ENCODE measurements at places on chromosomes 2 and 18.

DNA sequence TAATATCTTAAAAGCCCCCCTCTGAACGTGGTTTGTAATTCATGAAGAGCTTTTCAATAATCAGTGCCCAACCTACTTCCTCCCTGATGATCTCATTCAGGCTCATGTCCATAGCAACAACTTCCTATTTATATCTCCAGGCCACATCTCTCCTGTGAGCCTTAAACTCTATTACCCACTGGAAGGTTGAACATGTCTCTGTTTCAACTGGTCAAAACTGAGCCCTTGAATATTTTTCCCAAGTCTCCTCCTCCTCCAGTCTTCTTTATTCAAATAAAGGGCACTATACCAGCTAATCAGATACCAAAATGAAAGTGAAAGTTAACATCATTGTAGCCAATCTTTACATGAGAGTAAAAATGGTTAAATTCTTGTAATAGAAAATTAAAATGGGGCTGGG, 63.7 kb upstream of the ITGA4 start:
- no peak for DNase-seq

GRCh38 chr18:55224086-55224625, 264.9 kb upstream of the CCDC68 start:
- no peak for DNase-seq

DNA sequence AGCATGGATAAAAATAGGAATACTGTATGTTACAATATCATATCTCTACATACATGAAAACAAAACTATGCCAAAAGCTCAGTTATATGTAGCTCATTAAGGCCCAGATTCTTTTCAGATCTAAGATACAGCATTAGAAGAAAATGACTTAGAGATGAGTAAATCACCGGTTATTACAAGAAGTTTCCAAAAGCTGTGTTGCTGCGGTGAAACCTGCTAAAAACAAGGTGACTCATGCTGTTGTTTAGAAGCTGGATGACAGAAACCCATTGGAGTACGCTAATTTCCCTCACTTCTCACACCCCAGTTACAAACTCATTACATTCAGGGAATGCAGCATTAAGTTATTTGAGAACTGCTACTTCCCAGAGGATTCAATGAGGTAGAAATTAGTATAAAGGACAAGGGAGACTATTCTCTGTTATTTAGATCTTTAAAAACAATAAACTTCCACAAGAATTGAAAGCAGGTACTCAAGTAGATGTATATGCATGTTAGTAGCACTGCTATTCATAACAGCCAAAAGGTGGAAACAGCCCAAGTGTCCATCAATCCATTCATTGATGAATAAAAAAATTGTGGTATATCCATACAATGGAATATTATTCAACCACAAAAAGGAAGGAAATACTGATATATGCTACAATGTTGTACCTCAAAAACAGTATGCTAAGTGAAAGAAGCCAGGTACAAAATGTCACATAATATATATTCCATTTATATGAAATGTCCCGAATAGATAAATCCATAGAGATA, 32.6 kb downstream of the RBKS start:
- DNase-seq: no peak

DNA sequence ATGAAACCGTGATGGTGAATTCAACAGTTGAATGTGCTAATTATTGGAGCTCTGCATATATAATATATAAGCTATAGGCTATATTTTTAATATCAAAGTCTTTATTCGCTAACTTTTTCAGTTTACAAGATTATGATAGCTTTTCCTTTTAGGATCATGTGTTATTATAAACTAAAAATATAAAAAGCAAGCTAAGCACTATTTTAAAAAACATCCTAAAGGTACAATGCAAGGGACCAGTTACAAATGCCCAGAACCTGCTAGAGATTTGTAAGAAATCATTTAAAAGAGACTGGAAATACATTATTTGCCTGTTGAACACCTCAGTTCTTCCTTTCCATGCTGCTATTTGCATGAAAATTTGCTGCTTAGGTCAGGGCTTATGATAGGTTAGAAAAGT, 43.4 kb upstream of the EHBP1 start:
- no peak for DNase-seq

- peak; percentile 68 for DNase-seq
Measured at GRCh38 chr2:152336854-152337510, 2.0 kb downstream of the FMNL2 start.

- DNase-seq: no peak
Measured at GRCh38 chr2:217563565-217563964, 439.2 kb downstream of the TNS1 start.

- peak; percentile 27 for DNase-seq
Measured at GRCh38 chr2:3222636-3223035, 155.0 kb downstream of the EIPR1 start.

GRCh38 chr2:191038741-191039140, 24.8 kb upstream of the STAT1 start:
- DNase-seq: no peak

DNA sequence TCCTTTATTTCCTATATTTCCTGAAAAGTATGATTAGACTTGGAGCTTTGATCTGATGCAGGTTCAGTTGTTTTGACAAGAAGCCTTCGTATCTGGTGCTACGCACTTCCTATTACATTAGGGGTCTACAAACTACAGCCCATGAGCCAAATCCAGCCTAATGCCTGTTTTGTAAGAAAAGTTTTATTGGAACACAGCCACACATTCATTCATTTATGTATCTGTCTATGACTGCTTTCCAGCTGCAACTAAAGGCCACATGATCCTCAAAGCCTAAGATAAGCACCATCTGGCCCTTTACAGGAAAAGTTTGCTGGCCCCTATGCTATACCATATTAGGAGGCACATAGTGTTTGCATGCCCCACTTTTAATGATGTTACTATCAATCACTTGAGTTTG, 26.0 kb downstream of the EIF2AK3 start:
- no peak for DNase-seq

GRCh38 chr2:168396131-168396530, 59.9 kb upstream of the CERS6 start:
- DNase-seq: no peak

DNA sequence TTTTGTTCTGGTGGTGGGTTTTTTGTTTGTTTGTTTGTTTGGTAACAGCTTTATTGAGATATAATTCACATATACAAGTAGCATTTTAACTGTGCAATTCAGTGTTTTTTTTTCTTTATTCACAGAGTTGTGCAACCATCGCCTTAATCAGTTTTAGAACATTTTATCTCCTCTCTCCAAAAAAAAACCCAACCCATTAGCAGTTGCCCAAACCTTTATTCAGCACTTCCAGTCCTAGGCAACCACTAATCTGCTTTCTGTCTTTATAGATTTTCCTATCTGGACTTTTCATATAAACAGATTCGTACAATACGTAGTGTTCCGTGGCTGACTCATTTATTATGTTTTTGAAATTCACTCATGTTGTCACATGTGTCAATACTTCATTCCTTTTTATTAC, 38.7 kb downstream of the CCDC138 start:
- no peak for DNase-seq

- DNase-seq: no peak
Measured at GRCh38 chr18:24935896-24936295, 416.1 kb downstream of the ZNF521 start.

DNA sequence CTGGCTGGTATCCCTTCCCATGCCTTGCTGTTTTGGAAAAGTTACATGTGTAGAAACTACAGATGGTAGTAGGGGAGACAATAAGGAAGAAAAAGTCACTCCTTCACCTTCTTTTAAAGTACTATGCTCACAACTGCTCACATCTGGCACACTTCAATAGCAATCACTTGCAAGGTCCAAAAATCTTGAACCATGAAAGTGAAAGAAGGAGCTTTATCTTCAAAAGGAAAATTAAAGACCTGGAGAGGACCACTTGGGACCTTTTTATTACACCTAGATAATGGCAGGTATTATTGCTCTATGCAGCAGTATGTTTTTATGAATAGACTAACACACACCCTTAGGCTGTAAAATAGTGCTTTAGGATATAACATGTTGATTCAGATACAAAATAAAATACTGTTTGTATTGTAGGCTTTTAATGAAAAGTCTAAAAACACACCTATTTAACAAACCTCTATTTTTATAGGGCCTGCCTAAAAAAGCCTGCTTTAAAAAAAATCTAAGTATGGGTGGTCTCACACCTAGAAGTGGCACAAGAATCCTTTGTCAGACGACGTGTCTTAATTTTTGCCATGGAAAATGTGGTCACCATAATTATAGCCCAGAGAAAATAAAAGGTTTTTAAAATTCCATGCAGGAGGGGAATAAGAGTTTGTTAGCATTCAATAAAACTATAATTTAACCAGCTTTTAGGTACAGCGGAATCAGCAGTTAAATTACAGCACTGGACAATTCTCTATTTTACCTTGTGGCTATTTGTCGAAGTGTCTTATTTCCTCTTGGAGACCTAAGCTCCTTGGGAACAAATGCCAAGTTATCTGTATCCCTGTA, 124.0 kb downstream of the BCL2 start:
- DNase-seq: no peak

DNA sequence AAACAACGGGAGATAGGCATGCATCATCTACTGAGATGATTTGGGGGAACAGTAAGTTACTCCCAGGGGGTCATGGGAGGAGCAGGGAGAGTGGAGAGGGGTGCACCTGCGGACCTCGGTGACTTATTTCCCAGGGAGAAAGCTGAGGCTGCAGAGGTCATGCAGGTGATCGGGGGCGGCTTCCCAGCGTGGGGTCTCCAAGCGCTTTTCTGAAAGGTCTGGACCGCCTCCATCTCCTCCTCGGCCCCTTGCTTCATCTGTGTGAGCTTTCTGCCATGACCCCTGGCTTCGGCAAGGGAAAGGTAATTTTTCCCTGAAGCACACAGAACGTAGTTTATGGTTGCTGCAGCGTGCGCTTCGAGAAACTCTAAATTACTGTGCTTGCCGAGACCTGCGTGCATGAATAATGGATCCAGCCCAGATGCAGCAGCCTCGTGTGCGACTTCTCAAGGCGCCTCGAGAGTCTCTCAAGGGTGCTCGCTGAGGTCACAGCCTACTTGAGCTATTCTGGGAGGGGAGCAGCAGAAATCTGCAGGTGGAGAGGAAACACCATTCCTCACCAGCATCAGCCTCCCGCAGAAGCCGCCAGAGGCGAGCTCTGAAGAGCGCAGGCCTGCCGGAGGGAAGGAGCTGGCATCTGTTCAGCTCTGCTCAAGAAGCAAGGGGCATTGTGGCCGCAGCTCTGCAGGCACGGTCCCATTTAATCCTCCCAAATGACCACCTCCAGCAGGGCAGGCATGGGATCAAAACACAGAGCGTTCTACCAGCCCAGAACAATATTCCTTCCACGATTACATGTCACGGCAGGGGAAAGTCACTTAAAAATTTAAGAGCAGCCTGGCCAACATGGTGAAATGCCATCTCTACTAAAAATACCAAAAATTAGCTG, 308.4 kb upstream of the MYT1L start:
- DNase-seq: no peak

GRCh38 chr2:236688563-236689392, 119.2 kb downstream of the ACKR3 start:
- DNase-seq: no peak

DNA sequence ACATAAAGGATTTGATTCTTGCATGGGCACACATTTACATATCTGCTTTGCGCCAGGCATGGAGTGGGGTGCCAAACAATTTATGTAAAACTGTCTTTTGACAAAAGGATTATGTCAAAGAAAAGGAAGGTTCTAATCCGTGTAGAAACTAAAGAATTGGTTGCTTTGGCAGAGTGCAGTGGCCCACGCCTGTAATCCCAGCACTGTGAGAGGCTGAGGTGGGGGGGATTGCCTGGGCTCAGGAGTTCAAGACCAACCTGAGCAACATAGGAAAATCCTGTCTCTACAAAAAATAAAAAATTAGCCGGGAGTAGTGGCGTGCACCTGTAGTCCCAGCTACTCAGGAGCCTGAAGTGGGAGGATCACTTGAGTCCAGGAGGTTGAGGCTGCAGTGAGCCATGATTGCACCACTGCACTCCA, 1.1 kb upstream of the MTERF4 start:
- DNase-seq: peak; percentile 14

DNA sequence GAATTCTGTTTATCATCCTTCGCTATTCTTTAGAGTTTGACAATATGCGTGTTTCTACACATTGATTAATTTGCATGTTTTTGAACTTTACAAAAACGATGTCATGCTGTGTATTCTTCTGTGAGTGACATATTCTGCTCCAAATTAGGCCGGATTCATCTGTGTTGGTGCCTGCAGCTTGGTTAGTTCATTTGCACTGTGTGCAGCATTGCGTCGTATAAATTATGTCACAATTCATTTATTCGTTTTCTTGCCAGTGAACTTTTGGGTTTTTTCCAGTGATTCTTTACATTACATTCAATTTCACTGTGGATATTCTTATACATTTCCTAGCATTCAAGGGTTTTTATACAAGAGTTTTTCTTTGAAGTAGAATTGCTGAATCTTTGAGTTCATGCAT, 118.3 kb downstream of the KCNF1 start:
- no peak for DNase-seq

Data from islet precursor cell (in vitro differentiated cells).